Kasumi-1 (cell line): ENCODE measurements at places on chromosomes 2 and 18.

DNA sequence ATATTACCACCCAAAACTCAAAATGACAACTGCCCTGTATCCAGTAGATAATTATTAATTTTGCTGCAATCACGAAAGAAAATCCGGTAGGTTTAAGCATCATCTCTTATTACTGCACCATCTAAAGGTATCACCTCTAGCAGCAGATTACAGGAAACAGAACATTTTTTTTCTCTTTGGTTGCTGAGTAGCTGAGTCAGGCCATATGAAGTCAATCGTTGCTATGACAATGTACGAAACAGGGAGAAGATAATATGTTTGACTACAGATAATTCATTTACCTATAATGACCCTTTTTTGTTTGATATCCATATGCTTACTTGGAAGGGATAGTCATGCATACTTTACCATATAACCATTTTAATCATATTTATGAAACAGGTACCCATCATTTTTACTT, 831.6 kb upstream of the CHAC2 start:
- DNase-seq, result no peak

GRCh38 chr18:49562481-49563129, 748 bp downstream of the LIPG start:
- DNase-seq, result no peak

- DNase-seq, result no peak
These were observed 24.8 kb downstream of the LDLRAD4 start for GRCh38 chr18:13243363-13243762.

- no peak for DNase-seq
These were observed 112.7 kb upstream of the TACR1 start for GRCh38 chr2:75311993-75312392.

- no peak for DNase-seq
These were observed 2.8 kb downstream of the MYOM1 start for GRCh38 chr18:3216987-3217386.

DNA sequence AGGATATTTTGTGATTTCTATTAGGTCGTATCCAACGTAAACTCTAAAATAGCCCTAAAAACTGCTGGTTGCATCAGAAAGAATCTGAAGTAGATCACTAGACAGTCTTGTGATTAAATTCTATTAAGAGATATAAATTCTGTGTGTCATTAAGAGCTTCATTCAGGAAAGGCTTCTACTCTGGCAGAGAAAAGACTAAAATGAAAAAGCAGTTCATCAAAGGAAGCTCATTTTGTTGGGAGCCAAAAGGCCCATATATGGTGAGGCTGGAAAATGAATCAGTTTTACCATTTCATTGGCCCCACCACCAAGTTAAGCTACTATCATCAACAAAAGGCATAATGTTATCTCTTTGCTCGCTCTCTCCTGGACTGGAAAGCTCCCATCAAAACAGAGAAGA, 261.1 kb downstream of the SATB2 start:
- DNase-seq, result no peak

DNA sequence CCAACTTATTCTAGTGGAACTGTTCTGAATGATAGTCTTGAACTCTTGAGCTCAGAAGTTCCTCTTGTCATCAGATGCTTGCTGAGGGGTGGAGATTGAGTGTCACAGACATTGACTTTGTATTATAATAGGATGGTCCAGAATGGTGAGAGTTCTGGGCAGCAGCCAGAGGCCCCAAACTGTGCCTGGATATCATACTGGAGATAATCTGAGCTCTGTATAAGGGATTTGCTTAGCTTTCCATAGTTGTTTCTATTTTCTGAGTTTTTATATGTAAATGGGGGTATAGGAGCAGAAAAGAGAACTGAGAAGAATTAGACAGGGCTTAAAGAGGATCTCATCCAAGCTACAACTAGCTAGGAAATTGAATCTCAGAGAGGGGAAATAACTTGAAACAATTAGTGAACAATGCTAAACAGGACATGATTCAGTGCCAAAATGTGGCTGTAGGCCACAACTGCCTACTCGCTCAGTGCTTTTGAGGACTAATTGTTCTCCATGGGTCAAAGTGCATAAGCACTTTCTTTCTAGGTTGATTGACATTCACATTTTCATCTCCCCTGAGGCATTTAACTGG, 10.1 kb upstream of the LCLAT1 start:
- no peak for DNase-seq

DNA sequence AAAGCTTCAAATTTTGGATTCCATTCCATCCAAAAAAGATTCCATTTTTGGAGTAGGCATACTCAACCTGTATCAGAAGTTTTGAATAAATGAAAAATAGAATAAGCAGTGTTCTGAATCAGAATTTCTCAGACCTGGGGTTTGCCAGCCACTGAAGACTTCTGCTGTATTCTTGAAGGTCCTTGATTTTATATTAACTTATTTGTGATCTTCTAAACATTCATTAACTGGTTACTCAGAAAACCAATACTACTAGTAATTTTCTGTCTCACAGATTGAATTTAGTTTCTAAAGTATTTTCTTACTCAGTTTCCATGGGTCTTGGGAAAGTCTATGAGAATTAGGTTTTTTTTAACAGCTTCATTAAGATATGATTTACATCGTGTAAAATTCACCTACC, 60.9 kb downstream of the RIF1 start:
- no peak for DNase-seq

DNA sequence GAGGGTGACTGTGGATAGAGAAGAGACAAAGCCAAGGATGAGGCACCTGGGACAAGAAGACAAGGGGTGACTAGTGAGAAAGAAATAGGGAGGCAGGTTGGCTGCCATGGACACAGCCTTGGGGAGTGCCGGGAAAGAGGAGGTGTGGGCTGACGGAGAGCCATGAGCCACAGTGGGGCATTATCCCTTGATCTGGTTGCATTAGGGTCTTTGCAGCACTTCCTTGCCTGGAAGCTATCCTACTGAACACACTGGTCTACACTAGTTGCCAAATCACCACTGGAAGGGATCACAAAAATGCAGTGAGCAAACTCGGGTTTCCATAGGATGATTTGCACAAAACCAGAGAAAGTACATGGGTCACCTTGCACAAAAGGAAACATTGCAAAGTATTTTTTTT, 27.7 kb upstream of the ASB18 start:
- no peak for DNase-seq

DNA sequence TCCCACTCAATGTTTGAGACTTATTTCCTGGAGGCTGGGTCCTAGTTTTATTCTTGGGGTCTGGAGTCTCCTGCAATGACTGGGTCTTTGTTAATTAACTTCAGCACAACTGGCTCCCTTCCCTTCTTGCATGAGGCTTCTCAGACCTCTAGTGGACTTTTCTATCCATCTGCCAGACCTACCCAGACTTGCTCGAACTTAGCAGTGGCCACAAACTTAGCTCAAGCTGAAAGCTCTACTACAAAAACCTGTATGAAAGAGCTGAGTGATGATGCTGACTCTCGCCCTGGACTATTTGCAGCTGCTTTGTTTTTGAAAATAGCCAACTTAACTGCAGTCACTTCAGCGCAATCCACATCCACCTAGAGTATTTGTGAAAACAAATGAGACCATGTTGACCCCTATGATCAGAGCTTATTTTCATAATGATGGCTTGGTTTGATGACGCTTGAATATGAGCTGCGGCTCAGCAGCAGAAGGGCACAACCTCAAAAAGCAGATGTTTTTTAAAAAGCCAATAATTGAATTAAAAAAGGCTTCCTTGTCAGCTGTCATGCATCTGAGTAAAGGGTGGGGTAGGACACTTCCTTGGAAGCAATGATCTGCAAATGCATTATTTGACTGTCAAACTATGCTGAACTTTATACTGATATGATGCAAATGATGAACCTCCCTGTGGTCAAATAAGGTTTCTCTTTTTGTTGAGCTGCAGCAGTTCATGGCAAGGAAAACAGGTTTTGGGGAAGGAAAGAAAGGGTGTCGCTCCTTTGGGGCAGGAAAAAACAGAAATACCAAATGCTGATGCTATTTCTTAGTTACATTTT, 10.6 kb upstream of the ANXA4 start:
- no peak for DNase-seq
